Frontal cortex (tissue), 4 donors: ENCODE measurements at places on chromosomes 1 and 21.
A peak's percentile ranks its signal among the peaks of the same experiment; 100 is the strongest.

DNA sequence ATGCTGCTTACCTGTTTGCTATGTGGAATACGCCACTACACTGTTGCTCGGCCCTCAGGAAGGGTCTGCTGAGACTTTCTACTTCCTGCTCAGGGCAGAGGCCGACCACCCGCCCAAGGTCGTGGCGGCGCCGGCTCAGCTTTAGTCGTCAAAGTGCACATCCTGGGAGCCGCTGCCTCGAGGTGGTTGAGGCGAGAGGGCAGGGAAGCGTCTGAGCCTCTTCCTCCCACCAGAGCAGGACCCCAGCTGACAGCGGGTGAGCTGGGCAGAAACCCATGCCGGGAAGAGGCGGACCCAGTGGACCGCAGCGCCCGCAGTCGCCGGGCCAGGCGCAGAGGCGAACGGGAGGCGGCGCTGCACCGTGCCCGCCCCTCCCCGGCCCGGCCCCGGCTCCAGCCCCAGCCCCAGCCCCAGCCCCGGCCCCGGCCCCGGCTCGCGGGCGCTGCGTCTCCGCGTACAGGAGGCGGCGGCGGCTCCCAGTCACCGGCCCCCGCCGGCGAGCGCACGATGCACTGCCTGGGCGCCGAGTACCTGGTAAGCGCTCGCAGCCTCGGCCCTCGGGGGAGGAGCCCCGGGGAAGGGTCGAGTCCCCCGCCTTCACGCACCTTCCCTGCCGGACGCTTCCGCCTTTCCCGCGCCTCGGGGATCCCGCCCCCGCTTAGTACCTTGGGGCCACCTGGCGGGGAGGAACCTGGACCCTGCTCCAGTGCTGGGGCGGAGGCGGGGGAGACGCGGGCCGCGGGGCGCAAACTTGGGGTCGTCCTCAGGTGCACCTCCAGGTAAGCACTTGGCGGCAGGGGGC lies at the start of gene SLC44A3:
Gene SLC44A3, plus strand, starts transcription at position 413 of the 802 bp plus-strand sequence. Its CDS starts 95 bp downstream, at position 508.
- DNase-seq: peak; percentile 58

- no peak for DNase-seq
Measured at GRCh38 chr1:68917456-68917855, 420.6 kb upstream of the DEPDC1 start.

GRCh38 chr21:15804247-15805005 lies 74.6 kb downstream of the USP25 start:
- no peak for DNase-seq

DNA sequence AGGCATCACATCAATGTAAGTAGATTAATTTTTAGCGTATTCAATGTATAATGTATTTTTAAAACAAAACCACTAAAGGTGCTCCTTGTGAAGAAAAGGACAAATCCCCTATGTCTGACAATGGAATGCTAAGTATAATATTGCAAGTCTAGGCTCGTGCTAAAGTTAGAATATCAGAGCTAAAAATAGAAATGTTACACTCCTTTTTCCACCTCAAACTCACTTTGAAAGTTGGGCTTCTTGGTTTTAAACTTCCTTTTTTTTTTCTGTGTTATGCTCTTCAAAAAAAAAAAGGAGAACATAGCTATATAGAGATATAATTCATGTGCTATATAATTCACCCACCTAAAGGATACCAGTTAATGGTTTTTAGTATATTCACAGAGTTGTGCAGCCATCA lies 3.6 kb upstream of the SERBP1 start:
- DNase-seq: no peak

- peak; percentile 25 for DNase-seq
Measured at GRCh38 chr1:115838431-115839028, 2.4 kb downstream of the NHLH2 start.

GRCh38 chr1:204102029-204102611 lies 29.2 kb downstream of the SOX13 start:
- DNase-seq: no peak

DNA sequence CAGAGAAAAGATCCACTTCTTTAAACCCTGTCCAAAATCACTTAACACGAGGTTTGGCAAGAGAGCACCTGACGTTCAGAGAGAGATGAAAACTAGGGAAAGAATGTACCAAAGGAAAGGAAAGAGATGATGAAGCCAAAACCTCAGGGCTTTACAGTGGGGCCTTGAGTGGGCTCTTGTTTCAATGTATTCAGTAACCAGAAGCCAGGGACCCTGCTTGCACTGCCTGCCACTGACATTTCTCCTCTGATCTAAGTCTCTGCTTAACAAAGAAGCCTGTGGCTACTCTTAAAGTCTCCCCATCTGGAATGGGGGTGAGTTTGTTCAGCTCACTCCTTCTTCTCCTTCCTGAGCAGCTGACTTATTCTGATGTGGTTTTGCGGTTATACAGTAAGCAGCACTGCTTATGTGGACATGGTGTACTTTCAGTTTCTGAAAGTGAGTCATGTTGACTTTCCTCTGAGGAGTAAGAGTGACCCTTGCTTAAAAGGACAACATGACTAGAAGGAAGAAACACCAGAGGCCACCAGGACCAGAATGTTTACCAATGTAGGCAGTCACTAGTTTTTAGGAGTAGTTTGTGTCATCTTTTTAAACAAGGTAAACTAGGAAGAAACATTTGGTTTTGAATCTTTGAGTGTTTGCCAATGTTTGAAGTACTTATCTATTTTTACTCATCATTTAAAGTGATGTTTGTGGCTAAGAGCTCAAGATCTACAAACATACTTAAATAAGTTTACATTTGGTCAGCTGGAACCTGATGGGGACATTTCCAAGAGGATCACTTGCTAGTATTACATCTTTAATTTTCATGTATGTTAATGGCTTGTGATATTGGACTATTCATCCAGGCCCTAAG lies 87.4 kb downstream of the FASLG start:
- DNase-seq: no peak

DNA sequence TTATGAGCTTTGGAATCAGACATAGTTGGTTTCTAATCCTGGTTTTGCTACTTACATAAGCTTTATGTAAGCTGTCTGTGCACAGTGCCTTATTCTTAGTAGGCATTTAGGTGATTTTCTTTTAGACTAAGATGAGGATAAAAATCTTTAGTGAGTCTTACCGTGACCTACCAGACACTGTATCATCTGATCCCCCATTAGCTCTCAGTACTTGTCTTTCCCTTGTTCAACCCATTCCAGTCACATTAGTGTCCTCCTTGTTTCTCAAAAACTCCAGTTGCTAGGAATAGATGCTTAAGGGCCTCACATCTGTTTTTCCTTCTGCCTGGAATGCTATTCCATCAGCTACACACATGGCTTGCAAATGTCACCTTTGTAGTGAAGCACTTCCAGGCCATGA lies 18.8 kb downstream of the PPP1R12B start:
- no peak for DNase-seq

- DNase-seq: no peak
Measured at GRCh38 chr1:186679924-186680244, 339 bp downstream of the PTGS2 start.

GRCh38 chr21:40016234-40016633 lies 149.0 kb downstream of the PCP4 start:
- no peak for DNase-seq

DNA sequence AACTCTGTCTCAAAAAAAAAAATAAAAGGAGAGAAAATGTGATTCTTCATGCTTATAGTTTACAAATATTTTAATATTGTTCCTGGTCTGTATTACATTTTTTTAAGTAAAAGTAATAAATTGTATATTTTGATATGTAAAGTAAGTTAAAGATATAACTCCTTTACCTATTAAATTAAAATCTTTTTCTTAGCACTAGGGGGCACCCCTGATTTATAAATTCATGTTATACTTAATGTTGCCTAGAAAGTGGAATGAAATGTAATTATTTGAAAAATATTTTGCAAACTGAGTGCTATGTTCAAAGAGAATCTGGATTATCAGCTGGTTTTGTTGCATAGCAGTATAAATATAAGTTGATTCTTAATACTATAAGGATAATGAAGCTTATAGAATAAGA lies 49.2 kb downstream of the RALGPS2 start:
- DNase-seq: no peak

DNA sequence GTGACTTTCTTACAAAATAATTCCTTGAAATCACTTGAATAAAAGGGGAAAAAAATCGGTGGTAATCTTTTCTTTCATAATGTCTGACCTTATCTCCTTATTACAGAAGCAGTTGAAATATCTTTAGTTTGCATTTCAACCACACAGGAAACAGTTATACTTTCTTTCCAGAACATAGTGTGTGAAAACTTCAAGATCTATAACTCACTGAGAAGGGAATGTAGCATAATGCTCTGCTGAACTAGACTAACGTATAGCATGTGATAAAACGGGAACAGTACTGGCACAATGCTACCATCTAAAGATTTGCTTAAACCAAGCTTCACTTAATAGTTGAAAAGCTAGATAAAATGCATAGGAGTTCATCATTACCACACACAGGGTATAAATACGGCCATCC lies 45.0 kb downstream of the VAV3 start:
- no peak for DNase-seq

- no peak for DNase-seq
Measured at GRCh38 chr1:242800521-242800920, 276.0 kb upstream of the PLD5 start.

DNA sequence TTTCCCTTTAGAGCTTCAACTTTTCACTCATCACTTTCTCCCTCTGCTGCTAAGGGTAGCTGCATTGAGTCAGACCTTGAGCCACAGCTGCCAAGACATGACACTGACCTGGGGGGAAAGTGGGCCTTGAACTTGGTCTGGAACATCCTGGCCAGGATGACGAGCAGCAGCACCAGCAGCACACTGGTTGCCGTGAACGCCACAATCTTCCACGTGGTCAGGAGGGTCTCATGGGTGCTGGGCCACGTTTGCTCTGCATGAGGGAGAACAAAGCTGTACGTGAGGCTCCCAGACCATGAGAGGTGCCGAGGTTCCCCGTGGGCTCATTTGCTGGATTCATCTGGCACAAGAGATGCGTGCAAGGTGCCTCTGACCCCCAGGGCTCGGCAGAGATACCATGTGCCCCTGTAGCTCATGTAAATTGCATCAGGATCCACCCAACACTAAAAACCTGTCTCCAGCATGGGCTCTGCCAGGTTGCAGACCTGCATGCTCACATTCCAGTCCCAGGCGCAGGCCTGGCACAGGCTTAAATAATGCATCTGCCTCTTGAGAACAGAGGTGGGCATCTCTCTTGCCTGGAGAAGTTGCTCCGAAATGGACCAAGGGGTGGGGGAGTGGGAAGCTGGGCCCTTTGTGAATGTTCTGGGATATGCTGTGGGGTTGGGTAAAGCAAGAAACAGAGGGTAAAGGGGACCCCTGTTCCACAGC lies 84.6 kb upstream of the TLR5 start:
- no peak for DNase-seq

DNA sequence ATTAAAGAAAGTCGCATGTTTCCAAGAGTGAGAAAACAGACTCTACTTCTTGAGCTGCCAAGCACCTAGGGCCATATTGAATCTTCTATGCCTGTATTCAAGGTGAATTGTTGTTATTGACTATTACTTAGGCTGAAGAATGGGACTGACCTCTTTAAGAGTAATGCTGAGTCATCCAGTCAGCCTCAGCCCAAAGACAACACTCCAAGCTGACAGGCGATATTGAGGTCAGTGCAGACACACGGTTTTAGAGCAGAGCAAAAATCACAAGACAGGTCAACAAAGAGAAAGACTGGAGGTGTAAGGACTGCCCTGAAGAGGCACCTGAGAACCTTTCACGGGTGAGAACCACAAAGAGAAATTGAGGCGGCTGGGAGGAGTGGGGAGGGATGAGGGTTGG lies 146.9 kb downstream of the MIS18A start:
- no peak for DNase-seq

DNA sequence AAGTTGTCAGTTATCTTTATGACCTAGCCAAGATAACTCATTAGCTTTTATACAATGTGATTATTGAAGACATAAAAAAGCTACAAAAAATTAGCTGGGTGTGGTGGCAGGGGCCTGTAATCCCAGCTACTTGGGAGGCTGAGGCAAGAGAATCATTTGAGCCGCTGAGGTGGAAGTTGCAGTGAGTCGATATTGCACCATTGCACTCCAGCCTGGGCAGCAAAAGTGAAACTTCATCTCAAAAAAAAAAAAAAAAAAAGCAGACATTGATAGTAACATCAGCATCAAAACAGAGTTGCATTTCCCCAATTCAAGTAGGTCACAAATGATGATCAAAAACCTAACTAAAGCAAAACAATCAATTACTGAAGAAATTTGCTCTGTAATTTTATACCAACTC lies 191.4 kb downstream of the PTGER3 start:
- no peak for DNase-seq

DNA sequence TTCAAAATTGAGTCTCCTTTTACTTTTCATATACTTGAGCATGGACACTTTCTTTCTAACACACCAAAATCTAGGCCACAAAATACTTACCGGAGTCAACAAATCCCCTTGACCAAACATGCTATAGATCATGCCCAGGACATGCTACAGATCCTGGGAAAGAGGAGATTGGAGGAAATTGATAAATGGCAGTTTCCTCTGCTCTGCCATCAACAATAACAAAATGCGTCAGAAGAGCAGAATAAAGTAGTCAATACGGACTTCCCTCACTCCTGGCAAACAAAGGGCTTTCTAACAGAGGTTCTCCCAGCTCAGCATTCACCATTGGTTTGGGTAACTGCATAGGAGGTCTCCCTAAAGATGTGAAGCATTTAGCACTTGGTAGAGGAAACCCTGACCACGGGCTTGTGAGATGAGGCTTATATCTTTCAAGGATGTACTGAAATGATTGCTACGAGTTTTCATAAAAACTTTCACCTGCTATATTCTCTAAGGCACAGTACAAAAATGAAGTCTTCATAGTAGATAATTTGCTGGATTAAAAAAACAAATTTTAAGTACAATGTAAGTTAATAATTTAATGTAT lies 283.8 kb upstream of the RUNX1 start:
- no peak for DNase-seq

- DNase-seq: peak; percentile 6
Measured at GRCh38 chr1:92599184-92599583, 112.5 kb upstream of the GFI1 start.

- DNase-seq: no peak
Measured at GRCh38 chr21:22885079-22885478, 1886.9 kb downstream of the NCAM2 start.

DNA sequence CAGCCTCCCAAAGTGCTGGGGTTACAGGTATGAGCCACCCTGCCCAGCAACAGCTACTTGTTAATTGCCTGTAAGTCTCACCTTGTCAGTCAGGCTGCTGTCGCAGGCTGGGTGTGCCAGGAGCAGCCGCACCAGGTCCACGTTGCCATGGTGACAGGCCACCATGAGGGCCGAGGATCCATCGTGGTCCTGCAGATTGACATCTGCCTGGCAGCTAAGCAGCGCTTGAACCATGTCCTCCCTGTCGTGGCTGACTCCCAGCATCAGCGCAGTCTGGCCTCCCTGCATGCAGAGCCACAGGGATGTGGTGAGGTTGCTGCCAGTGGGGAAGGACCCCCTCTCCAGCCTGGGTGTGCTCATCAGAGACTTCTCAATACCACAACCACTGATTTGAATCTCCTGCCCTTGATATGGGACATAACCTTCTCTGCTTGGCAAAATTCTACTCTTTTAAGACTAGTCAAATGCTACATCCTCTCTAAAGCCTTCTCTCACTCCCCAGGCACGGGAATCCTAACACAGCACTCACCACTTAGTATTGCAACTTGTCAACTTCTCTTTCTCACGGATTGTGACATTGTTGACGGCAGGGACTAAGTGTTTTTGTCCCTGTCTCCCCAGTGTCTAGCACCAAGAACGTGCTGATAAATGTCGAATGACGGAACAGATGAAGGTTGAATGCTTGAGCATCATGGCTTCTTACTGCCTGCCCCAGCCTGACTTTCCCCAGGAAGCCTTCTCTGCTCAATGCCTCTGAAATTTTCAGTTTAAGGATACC lies 52.9 kb downstream of the L1TD1 start:
- no peak for DNase-seq

- DNase-seq: no peak
Measured at GRCh38 chr1:8580566-8580965, 236.9 kb downstream of the RERE start.
